ENCODE measurements at places on chromosomes 3 and 15.

GRCh38 chr15:38029736-38030135 lies 95.3 kb downstream of the TMCO5A start:
- DNase-seq, result no peak

DNA sequence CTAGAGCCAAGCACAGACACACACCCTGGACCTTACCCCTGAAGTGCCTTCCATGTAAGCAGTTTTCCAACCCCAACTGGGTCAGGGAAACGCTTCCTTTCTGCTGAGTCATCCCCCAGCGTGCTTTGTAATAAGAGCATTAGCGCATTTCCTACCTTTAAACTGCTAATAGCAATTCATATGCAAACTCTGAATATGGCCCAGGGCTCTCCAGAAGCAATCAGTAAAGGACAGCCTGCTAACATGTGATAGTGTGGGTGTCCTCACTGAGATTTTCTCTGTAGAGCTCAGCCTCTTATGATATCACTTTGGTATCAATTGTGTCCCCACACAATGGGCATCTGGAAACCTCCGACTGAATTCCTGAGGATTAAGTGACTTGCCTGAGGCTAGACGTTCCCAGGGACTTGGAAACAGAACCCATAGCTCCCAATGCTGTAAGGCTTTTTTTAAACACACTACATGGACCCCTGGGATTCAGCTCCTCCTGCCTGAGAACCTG lies 5.6 kb downstream of the GABRB3 start:
- no peak for DNase-seq

DNA sequence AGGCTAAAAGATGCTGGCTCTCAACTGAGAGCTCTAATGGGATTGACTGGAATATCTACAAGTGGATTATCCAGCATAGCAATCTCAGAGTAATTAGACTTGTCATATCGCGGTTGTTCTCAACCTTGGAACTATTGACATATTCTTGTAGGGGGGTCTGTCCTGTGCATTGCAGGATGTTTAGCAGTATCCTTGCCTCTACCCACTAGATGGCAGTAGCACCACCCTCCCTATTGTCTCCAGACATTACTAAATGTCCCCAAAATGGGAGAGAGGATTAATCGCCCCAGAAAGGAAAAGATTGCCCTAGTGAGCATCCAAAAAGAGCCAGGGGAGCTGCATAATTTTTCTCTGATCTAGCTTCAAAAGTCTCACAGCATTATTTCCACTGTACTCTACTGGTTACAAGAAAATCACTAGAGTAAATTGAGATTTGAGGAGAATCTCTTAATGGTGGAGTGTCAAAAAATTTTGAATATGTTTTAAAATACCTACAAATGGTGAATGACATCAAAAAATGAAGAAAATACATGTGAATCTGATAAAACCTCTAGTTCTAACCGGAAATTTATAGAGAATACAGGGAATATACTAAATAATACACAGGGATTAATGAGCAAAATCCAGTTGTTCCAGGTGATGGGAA lies 388.2 kb upstream of the AGTR1 start:
- no peak for DNase-seq

DNA sequence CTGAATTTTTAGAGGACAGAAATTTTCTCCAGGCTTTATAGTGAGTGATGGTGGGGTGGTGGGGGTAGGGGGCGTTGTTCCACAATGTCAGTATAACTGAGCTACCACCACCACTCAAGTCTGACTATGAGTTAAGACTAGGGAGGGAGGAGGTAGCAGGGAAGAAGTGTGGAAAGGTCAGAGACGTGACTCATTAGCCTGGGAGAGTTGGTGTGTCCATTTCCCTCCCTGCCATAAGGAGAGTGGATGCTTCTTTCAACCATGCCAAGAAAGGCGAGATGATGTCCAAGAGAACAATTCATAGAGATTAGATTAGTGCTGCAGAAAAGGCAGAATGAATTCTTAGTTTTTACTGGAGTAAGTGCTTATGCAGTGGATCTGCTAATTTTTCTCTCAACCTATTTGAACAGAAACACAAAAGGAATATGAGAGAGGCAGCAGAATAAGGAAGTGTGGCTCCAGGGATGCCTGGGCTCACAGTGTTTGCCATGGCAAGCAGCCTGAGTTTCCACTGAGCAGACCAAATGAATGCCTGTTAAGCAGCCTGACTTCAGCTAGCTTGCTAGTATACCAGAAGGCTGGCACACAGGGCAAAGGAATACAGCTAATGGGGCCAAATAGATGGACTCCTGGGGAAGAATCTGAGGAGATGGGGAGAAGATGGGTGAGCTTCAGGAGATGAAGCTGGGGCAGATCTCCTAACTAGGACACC lies 708.9 kb downstream of the NTRK3 start:
- DNase-seq, result no peak

GRCh38 chr3:14286887-14287500 lies 108.4 kb downstream of the LSM3 start:
- DNase-seq, result no peak

GRCh38 chr3:183301937-183302580 lies 49.0 kb downstream of the B3GNT5 start:
- no peak for DNase-seq
